ENCODE measurements at places on chromosomes 1 and 21. TPM values are rescaled to one million over a fixed set of nuclear protein-coding genes. Genes with fewer than 3 reads are reported as not detected.

The HAO2 gene
- total RNA-seq = not detected

The PTAFR gene
- total RNA-seq = 0.07 TPM

The MCOLN2 gene
- total RNA-seq = 9.6 TPM

DNA sequence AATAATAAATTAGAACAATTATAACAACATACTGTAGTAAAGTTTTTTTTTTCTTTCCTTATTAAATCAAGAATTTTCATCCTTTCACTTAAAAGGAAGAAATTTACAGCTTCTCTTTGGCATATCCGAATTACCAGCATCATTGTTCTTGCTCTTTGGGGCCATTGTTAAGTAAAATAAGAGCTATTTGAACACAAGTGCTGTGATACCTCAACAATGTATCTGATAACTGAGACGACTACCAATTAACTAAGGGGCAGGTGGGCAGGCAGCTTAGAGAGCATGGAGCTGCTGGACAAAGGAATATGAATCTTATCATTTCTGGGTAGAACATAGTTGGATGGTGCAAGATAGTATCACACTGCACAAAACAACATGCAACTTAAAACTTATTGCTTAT is 719.9 kb upstream of the TMPRSS15 start:
- DNase-seq = no peak

DNA sequence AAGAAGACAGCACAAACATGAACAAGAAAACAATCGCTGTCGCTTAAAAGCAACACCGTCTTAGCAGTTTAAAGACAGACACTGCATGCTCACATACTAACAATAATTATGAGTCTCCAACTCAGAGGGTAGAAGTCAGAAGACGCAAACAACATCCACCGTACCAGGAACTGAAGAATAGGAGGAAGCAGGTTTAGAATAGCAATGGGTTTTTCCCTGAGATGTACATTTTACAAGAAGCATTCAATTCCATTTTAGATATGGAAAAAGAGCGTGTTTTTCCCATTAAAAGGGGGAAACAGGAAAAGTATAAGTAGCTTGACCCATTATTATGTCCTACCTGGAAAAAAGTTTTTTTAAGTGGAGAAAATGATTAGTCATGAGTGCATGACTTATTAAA is 34.5 kb upstream of the KCNE1 start:
- DNase-seq = no peak

Measured in M059J (cell line).